ENCODE measurements at places on chromosomes 6 and 20.

GRCh38 chr6:83430611-83431544 is at the start of gene ME1:
Gene ME1 (minus strand): TSS chr6:83431051. CDS start chr6:83430954, 97 bp downstream.
- DNase-seq = peak; percentile 19

DNA sequence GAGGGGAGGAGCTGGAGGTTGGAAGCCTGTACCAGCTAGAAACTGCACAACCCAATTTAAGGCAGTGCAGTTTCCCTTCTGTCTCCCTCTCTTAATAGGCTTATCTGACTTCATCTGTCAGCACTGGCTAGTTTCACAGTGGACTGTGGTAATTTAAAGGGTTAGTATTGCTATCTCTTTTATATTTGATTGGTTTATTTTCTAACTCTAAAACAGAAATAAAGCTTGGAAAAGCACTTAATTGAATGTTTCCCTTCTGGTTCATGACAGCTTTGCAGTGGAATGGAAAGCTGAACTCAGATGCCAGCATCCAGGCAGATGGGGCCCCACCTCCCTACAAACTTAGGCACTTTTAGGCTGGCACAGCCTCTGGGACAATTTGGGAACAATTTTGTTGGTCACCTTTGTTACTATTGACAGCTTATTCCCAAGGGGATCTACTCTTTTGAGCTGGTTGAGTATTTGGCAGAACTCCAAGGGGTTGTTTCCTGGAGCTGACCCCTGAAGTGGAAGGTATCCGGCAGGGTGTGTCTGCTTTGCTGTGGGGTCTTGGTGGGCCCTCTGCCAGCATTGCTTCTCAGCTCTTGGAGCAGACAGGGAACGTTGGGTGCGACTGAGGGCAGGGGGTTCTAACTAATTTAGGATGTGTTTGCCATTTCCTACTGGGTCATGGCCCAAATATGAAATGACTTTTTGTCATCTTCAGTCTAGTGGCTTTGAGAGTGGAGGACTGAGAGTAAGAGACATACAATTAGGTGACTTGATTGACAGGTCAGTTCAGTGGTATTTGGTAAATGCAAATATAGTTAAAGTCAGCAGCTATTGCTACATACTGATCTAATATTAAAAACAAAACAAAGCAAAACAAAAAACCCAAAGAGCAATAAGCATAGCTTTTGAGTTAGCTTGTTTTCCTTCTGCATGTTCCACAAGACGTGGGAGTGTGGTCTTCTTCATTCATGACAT is 9.3 kb downstream of the SH3BGRL2 start:
- DNase-seq = no peak

DNA sequence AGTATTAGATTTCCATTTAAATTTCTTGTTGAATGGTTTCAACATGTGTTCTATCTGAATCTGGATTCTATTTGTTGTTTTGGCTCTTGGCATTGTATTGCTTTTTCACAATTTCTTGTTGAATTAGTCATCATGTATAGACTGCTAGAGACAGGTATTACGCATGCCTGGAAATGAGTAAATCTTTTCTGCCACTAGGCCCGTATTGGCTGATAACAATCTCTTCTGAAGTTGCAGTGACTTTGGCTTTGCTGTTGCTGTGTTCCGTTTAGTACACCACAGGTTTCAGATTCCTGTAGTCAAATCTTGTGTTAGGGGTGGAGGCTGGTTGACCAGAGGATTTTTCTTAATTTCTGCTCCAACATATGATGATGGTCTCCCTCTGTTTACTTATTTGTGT is 1339.4 kb downstream of the GRIK2 start:
- no peak for DNase-seq

- no peak for DNase-seq
These were observed 26.0 kb downstream of the MYLIP start for GRCh38 chr6:16154904-16155303.

DNA sequence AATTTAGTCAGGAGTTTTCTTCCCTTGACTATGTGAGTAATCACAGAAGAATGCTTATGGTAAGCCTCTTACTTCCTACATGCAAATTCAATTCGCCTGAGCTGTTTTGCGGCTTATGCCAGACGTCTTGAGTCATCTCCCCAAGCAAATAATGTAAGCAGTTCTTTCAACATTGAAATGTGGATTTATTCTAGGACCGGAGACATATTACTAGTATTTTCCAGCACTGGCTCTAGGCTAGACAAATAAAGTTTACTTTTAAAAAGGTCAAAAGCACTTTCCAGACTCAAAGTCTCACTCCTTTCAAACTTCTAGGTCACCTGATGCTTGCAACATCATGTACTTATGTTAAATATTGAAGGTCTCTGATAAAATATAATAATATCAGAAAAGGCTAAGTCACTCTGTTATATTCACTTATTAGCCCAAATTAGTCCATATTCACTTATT is 38.1 kb upstream of the NOX3 start:
- peak; percentile 45 for DNase-seq

GRCh38 chr20:2451939-2452732 is 18.5 kb downstream of the SNRPB start:
- DNase-seq = peak; percentile 63

GRCh38 chr6:64504503-64504902 is 868.9 kb downstream of the PHF3 start:
- no peak for DNase-seq

DNA sequence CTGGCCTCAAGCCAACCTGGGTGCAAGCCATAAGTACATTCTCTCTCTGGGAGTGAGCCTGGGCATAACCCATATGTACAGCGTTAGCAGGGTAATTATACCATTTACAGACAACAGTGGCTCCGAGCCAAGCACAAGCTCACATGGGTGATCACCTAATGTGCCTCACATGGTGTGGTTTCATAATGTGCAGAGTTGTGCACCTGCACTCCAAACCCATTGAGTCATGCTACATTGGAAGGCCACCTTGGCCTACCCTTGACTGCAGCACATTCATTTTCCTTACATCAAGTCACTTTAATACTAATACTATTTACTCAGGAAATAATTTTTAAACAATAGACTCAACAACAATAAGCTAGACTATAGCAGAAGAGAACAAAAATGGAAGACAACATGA is 194.5 kb upstream of the PLN start:
- no peak for DNase-seq

- no peak for DNase-seq
These were observed 137.8 kb downstream of the SOD2 start for GRCh38 chr6:159555082-159555875.

DNA sequence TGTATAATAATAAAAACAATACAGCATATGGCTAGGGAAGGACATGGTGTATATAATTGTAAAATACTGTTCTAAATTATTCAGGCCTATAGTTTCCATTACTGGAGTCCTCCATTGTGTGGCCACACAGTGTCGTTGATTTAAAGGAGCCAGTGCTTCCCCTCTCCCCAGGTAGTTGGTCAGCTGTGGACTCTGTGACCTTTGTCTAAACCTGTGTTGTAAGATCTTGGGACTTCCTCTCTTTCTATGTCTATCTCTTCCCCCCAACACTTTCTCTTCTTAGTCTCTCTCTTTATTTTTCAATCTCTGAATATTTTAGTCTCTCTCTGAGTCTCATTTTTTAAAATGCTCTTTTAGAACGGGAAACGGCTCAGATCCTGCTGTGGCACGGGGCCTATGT is 35.6 kb downstream of the BRPF3 start:
- no peak for DNase-seq

- no peak for DNase-seq
These were observed 58.1 kb downstream of the NUS1 start for GRCh38 chr6:117733341-117733740.

GRCh38 chr6:117555262-117555849 is 47.0 kb downstream of the GOPC start:
- DNase-seq = no peak

DNA sequence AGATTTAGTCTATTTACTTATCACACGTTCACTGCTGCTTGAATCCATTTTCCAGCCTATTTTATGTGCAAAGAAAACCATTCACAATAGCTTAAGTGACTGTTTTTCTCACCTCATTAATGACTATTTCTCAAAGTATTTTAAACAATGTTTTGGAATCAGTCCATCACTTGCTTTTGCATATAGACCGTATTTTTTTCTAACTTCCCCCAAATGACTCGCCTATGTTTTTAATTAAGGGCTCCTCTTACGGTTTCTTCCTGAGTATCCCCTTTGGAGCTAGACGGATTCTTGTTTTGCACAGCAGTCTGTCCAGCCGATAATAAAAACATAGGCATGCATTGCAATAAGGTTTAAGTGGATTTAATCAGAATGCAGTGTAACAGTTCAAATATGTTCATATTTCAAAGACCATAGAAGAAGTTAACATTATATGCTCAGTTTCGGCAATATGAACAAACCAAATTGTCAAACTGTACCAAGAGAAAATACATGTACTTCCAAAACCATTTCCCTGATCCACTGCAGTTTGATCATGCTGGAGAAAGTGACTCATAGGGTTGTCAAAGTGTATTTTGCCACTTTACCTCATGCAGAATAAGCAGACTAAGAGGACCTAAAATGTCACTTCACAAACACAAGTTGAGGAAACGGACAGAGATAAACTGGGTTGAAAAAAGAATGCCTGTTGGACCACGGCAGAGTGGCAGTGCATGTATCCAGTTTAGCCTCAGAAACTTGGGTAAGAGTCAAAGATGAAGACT is 66.4 kb downstream of the HMGN3 start:
- DNase-seq = no peak

- DNase-seq = no peak
These were observed 12.3 kb downstream of the GPLD1 start for GRCh38 chr6:24477070-24477469.

DNA sequence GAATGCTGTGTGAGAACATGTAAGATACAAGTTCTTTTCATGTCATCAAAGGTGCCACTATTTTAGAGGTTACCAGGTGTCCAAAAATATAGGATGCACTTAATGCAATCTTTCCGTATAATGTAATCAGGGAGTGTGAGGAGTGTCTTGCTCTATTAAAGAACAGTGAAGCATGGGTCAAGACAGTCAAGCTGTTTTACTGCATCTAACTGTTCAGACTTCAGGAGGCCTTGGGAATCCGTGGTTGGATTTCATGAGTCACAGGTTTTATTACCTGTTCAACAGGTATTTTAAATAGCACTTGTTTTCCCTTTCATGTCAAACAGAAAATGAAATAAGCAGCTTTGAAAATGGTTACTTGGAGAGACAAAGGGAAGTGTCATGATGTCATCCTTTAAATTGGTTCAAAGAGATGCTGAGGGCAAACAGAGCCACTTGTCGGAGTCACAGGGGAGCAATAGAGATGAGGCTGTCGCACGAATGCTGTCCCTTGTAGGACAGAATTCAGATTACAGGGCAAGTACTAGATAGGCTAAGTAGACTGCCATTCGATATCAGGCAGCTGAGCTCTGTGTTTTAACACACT is 621.5 kb downstream of the QKI start:
- no peak for DNase-seq

- DNase-seq = no peak
These were observed 63.8 kb upstream of the EIF2S2 start for GRCh38 chr20:34175879-34176278.

DNA sequence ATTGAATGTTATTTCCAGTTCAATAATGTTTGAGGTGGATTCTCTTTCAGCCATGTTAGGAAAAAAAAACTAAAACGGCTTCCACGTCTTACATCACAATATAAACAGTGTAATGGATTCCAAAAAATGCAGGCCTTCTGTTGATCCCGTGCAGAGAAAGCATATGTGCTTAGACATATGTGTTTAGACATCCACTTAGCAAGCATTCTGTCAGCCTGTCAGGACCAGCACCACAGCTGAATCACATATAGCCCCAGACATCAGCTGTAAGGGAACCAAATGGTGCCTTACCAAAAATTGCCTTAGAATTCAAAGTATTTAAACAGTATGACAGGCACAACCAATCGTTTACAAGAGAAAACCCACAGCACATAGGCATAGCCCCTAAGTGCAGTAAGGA is 304.9 kb downstream of the EYA4 start:
- no peak for DNase-seq
